CD4-positive, alpha-beta T cell treated with Interleukin-2 at 100 ng/mL for 4 hours (primary cell): ENCODE measurements at places on chromosomes 3 and 15.

DNA sequence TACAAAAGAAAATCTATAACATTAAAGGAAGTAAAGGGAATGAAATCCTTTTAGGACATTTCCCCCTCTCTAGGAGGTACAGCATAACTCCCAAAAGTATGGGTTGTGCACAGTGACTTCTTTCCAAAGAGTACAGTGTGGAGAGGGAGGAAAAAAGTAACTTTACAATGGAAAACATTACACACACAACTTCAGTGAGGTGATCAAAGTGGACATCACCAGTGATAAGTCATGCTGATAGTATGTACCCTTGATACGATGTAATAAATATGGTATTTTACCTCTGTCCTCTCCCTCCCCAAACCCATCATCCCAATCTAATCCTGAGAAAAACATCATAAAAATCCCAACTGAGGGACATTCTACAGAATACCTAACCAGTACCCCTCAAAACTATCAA is 10.8 kb downstream of the PLD1 start:
- no peak for DNase-seq

DNA sequence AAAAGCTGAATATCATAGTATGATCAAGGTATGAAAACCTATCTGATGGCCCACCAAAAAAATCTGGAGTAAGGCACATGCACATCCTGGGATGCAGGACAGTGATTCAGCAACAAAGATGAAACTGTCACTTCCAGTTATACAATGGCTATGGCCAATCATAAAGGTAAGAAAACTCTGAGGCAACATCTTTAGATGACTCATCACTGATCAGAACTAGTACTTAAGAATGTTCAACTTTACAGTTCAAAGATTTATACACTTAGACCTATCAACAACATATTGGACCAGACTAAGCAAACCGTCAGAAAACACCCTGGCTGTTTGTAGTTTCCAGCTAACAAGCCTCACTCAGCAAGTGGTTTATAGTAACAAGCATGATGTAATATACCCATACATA is 21.3 kb upstream of the PLCH1 start:
- no peak for DNase-seq

GRCh38 chr3:58066842-58067241 is 58.6 kb downstream of the FLNB start:
- no peak for DNase-seq

DNA sequence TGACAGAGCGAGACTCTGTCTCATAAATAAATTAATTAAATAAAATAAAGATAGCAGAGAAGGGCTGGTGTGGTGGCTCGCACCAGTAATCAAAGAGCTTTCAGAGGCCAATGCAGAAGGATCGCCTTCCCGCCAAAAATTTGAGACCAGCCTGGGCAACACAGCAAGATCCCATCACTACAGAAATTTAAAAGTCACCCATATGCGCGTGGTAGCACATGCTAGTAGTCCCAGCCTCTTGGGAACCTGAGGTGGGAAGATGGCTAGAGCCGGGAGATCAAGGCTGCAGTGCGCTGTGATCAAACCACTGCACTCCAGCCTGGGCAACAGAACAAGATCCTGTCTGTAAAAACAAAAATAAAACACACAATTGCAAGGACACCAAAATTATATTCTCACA is 9.6 kb downstream of the SMARCC1 start:
- no peak for DNase-seq

- no peak for DNase-seq
These were observed 18.6 kb downstream of the KBTBD13 start for GRCh38 chr15:65095011-65095746.

GRCh38 chr3:45677033-45677446 is 12.2 kb upstream of the SACM1L start:
- peak; percentile 55 for DNase-seq

DNA sequence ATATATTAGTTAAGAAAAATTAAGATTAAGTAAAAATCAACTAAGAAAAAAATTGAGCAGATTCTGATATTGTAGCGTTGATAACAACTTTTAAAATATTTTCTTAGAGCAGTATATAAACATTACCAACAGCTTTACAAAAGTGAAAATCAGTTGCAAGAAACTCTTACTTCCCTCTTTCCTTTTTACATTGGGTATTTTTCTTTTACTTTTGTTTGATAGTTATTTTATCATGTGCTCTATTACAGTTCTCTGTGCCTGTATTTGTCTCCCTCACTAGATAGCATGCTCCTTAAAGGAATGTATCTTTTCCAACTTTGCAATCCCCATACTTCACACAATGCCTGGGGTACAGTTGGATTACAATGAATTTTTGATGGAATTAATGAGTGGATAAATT is 87.5 kb upstream of the P3H2 start:
- no peak for DNase-seq

DNA sequence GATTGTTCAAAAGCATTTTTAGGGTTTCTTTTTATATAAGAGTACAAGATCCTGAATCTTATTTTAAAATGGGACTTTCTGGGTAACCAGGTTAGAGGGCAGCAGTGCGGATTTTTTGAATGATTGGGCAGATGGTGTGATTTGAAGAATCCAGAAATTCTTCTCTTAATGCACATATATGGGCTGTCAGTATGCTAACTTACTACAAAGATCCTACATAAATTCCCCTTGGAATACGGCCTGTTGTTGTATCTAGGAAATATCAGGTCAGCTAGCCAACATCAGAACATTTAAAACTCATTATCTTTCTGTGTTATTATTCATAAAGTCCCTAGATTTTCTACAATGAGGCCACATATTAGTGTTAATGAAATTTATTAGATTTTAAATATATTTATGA is 229.6 kb upstream of the TPRG1 start:
- DNase-seq: no peak

DNA sequence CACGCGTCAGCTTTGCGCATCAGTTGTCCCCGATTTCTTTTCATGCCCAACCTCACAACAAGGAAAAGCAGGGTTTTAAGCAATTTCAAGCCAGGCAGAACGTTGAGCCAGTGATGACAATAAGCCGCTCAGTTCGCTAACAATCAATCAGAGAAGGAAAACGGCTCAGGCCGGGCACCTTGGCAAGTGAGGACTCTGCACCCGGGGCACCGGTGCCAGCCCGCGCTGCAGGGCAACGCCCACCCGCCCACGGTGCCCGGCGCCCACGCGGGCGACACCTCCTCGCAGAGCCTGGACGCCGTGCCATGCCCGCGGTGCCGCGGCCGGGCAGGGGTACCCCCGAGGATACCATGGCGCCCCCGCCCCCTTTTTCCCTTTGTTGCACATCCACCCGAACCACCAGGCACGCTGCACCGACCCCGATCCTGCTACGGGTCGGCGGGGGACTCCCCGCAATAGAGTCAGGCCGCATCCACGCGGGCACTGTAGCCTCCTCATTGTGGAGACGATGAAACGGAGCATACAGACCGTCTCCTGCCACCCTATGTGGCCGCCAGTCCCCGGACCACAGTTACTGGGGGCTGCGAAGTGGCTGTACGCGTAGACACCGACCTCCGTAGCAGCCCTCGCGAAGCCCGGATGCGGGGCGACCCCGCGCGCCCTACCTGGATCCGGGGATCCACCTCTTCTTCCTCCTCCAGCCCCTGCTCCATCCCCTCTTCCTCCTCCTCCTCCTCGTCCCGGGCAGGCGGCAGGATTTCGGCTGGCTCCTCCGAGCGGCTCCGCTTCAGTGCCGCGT is 581 bp downstream of the SH3BP5 start:
- DNase-seq: peak; percentile 38

GRCh38 chr3:35320646-35321407 is 318.5 kb upstream of the ARPP21 start:
- no peak for DNase-seq

DNA sequence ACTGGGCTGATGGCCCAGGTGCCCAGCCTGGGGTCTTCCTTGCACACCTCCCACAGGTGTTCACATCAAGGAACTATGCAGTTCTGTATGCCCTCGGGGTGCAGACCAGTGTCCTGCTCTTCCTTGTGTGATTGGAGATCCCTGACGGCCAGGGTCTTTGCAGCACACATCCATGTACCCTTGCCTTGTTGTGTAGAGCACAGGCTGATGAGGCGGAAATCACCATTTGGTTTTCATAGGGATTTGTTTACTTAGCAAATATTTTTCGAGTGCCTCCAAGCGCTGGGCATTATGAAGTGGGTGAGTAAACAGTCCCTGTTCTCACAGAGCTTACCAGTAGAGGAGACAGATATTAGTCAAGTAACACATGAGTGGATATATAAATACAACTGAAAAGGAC is 209.3 kb upstream of the UMPS start:
- DNase-seq: no peak

GRCh38 chr3:37980462-37981347 is 9.9 kb upstream of the VILL start:
- no peak for DNase-seq

- no peak for DNase-seq
These were observed 63.3 kb upstream of the STRIT1 start for GRCh38 chr3:155356594-155357370.

DNA sequence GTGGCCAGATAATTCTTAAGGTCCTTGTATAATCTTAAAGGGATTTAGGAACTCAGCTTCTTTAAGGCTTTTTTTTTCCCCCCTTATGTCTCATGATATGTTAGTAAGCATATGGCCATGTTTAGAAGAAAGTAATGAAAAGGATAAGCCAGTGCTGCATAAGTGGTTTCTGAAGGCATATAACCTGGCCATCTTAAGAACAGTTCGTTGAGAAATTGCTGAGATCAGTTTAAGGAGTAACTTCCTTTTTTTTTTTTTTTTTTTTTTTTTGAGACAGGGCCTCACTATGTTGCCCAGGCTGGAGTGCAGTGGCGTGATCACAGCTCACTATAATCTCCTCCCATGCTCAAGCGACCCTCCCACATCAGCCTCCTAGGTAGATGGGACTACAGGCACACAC is 51.7 kb downstream of the UBE2E2 start:
- DNase-seq: no peak

- peak; percentile 5 for DNase-seq
These were observed 3.5 kb downstream of the SPINT1 start for GRCh38 chr15:40847223-40847961.

- DNase-seq: no peak
These were observed 35.4 kb downstream of the OSBPL10 start for GRCh38 chr3:31945738-31946052.

DNA sequence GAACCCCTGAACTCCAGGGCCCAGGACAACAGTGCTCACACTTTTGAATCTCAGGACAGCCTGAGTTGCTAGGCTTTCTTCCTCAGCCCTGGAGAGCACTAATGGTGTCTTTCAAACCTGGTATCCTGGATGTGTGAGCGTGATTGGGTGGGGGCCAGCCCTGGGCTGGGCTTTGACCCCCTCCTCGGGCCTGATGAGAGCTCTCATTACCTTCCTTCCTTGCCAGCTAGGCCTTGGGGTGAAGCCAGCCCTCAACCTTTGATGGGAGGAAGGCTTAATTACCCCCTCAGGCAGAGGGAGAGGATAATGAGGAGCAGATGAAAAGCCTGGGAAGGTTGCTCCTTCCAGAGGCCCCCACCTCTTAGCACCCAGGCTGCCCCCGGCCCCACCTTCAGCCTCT is 31.1 kb upstream of the INSYN1 start:
- no peak for DNase-seq
